Common myeloid progenitor, CD34-positive (primary cell): ENCODE measurements at places on chromosomes 13 and 19.

DNA sequence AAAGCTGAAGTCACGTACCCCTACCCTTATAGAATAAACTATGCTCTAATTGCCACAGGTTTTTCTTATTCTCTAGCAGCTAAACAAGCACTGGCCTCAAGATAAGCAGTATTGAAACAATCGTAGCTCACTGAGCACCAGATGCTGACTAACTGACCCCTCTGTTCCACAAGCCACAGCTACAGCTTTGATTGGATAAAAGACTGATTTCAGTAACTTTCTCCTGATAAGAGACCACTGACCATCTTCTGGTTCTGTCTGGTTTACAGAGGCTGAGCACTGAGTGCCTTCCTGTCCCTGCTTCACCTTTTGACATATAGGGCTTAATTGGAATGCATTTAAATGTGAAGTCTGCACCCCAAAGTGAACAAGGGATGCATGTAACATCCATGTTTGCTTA lies 8.4 kb upstream of the RAP2A start:
- DNase-seq = no peak
- no peaks in the 10 kb centered on the region for H3K27me3 ChIP-seq

DNA sequence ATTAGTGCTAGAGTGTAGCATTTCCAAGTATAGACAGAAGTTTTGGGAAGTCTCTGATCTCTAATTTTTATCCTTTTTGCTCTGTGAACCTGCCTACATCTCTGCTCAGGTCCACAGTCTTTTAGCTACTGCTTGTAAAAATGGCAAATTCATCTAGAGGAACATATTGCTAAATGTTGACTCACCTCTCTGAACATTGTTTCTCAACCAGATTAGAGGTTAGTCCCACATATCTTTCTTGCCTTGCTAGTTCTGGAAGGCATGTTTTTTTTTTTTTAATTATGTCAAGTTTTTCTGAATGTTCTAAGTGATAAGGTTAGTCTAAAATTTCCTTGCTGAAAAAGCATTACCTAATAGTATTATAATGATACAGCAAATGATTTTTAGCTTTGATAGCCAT lies 2889.6 kb upstream of the PCDH20 start:
- no peak overlapping the region for H3K27ac ChIP-seq
- H3K27me3 ChIP-seq = no peaks in the 10 kb centered on the region
- DNase-seq = no peak

DNA sequence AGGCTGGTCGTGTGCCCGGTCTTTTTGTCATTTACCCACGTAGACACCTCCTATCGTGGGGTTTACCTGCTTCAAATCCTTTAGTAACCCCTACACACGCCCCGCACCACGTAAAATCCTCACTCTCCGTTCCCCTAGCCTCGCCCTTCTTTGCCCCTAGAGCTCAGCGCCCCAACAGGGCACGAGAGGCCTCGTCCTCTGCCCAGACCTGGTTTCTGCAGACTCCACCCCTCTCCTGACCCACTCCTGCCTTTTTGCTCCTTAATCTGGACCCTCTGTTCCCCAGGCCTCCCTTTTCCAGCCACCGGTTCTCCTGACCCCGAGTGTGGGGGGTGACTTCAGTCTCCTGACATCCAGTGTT lies 412 bp downstream of the ZNF528 start:
- DNase-seq = peak; percentile 31
- H3K4me1 ChIP-seq = peaks cover 5% of the 10 kb centered on the region
- peak overlapping the region; percentile 90 for H3K27ac ChIP-seq
- H3K4me3 ChIP-seq = peak overlapping the region; percentile 94
- H3K36me3 ChIP-seq = peaks cover 56% of the 10 kb centered on the region

DNA sequence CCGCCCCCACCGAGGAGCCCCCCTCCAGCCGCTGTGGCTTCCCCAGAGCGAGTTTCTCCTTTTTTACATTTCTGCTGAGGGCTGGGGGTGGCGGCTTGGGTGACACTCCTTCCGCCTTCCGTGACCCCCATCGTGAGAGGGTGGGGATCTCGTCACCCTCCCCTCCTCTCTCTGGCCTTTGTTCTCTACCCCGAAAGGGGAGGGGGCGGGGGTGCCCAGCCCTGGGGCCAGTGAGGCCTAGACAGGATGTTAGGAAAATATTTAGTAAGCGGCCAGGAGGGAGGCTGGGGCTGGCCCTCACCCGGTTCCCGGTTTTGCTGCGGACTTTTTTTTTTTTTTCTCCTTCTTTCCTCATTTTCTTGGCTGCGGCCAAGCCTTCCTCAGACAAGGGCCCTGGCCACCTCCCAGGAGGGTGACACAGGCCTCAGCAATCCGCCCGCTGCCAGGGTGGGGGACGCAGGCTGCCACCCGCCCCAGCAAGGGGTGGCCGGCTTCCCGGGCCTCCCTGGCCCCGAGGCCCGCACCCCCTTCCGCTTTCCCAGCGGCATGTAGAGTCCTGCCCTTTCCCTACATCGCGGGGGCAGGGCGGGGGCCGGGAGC lies 3.9 kb downstream of the MIDN start:
- DNase-seq = peak; percentile 89
- H3K27ac ChIP-seq = peak overlapping the region; percentile 89
- peak overlapping the region; percentile 32 for H3K4me3 ChIP-seq

DNA sequence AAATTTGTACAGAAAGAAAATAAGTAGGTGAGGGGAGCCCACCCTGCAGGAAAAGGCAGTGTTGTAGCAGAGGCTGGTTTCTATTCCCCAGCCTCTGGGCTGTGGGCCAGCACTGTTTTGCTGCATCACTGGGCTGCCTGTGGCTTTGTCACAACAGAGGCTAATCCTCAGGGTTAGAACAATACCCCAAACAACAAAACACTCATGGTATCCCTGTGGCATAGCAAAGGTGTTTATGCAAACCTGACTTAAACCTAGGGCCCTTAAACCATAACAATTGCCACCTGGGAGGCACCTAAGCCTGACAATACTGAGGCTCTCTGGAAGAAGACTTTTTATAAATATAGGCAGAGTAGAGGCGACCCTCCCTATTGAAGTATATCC lies 314.7 kb downstream of the OLFM4 start:
- H3K27me3 ChIP-seq = no peaks in the 10 kb centered on the region
- DNase-seq = no peak
- H3K4me1 ChIP-seq = no peaks in the 10 kb centered on the region

- no peaks in the 10 kb centered on the region for H3K36me3 ChIP-seq
- no peak overlapping the region for H3K27ac ChIP-seq
- peaks cover 3% of the 10 kb centered on the region for H3K4me1 ChIP-seq
- H3K27me3 ChIP-seq = no peaks in the 10 kb centered on the region
- no peak overlapping the region for H3K4me3 ChIP-seq
Measured at GRCh38 chr13:91046715-91047327, 300.7 kb upstream of the MIR17HG start.

- H3K27ac ChIP-seq = no peak overlapping the region
- H3K4me1 ChIP-seq = no peaks in the 10 kb centered on the region
- no peaks in the 10 kb centered on the region for H3K36me3 ChIP-seq
- H3K4me3 ChIP-seq = no peak overlapping the region
- no peak for DNase-seq
Measured at GRCh38 chr19:31317570-31317969, 31.7 kb downstream of the TSHZ3 start.

DNA sequence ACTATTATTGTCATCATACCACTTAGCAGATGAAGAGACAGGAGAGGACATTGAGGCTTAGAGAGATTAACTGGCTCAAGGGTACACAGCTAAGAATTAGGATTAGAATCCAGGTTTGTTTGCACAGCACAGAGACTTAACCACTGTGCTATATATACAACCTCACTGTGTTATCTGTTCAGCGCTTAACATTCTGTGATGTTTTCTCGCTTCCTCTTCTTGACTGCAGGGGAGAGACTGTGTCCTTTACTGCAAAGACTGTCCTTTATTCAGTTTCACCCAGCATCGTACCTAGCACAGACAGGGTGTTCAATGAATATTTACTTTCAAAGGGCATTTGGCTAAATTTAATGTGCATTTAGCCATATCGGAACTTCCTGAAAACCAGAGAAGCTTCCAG lies 54.9 kb upstream of the PCDH8 start:
- H3K36me3 ChIP-seq = no peaks in the 10 kb centered on the region
- H3K4me1 ChIP-seq = no peaks in the 10 kb centered on the region
- H3K4me3 ChIP-seq = no peak overlapping the region
- H3K27ac ChIP-seq = no peak overlapping the region

- H3K36me3 ChIP-seq = peaks cover 6% of the 10 kb centered on the region
- no peak overlapping the region for H3K27ac ChIP-seq
- no peaks in the 10 kb centered on the region for H3K27me3 ChIP-seq
Measured at GRCh38 chr13:45199711-45200110, 1.1 kb downstream of the KCTD4 start.

GRCh38 chr19:45969676-45970075 lies 4.0 kb downstream of the NOVA2 start:
- H3K4me1 ChIP-seq = peaks cover 12% of the 10 kb centered on the region
- H3K27me3 ChIP-seq = peaks cover 37% of the 10 kb centered on the region
- H3K27ac ChIP-seq = no peak overlapping the region

DNA sequence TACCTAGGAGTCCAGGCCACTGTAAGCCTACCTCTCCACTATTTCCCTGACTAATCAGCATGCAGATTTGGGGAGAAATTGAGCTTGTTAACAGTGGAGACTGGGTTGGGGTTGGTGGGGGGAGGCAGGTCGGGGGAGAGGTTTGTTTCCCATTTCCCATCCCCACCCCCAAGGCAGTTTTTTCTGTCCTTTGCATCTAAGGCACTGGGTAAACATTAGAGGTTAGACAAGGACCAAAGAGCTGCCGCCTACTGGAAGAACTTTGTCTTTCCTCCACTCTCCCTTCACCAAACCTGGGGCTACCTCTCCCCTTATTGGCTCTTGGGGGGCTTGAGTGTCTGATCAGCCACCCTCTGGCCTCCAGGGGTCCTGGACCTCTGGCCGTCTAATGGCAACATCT lies 953 bp downstream of the KCNN4 start:
- H3K27me3 ChIP-seq = no peaks in the 10 kb centered on the region
- H3K4me3 ChIP-seq = peak overlapping the region; percentile 87
- H3K4me1 ChIP-seq = peaks cover 72% of the 10 kb centered on the region
- H3K36me3 ChIP-seq = peaks cover 10% of the 10 kb centered on the region
